A172 (cell line): ENCODE measurements at places on chromosomes 4 and X. TPM values are rescaled to one million over a fixed set of nuclear protein-coding genes. Genes with fewer than 3 reads are reported as not detected.

SPARCL1 gene
- not detected in 2 replicates for total RNA-seq

CD99 gene
- 464 and 705 TPM in 2 replicates for total RNA-seq

CT45A1 gene
- not detected in 2 replicates for total RNA-seq

GYPE gene
- not detected in 2 replicates for total RNA-seq

GAGE12G gene
- total RNA-seq, result not detected in 2 replicates

FGD1 gene
- 11.2 and 12.0 TPM in 2 replicates for total RNA-seq

NOX1 gene
- not detected in 2 replicates for total RNA-seq

MAGEB3 gene
- not detected in 2 replicates for total RNA-seq

DNASE1L1 gene
- total RNA-seq, result 65.3 and 70.8 TPM in 2 replicates
